HEK293T (cell line): ENCODE measurements at places on chromosomes 16 and 17.

DNA sequence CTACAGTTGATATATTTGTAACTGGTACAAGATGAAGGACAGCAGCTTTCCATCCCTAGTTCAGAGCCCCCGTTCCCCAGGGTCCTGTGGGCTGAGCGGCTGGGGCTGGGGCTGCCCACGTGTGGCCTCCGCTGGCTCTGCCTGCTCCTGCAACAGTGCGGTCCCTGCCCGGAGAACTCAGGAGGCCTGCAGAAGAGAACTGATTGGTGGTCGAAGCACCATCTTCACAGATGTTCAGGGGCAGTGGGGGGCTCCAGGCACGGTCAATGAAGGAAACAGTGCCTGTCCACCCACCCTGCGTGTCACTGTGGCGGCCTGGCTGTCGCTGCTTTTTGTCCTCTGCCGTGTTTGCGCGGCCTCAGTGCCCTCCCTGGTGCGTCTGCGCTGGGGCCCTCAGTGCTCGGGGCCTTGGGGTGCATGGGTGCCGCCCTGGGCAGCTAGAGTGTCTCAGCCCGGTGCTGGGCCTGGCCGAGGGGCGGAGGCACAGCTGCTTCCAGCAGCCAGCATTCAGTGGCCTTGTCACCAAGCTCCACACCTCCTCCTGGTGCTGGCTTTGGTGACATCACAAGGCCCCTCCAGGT, 4.2 kb upstream of the NUDT16L1 start:
- no peak for DNase-seq

DNA sequence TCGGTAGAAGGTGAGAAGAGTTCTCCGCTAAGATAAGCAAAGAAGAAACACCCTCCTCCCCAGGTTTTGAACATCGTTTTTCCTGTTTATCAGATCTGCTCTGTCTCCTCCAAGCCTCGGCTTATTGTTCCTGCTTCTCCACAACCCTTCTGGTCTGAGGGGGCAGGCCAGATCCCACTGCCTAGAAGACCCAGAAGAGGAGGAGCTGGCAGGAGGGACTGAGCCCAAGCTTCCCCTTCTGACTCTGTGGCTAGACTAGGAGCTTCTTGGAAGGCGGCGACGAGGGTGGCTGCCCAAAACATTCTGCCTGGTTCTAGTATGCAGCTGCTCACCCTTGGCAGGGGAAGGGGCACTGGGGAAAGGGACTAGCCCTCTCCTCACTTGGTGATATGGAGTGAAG, 5.2 kb upstream of the HOXB5 start:
- no peak for DNase-seq

- no peak for DNase-seq
Observed at GRCh38 chr17:61385577-61386236, 13.9 kb upstream of the TBX2 start.

GRCh38 chr17:78120971-78121800, 7.4 kb downstream of the TMC6 start:
- no peak for DNase-seq

DNA sequence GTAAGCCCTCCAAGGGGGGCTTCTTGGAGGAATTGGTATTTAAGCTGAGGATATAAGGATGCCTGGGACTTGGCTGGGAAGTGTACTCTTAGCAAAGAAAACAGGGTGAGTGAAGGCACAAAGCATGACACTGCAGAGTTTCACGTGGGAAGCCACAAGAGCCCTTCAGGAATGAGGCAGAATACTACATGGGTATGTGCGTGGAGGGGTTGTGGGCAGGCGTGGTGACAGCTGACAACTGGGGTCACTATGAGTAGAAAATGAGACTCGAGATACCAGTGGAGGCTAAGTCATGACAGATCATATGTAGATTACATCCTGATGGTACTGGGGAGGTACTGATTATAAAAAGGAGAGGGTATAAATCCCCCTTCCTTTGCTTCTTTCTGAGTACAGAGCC, 78.1 kb upstream of the XYLT1 start:
- DNase-seq, result no peak

DNA sequence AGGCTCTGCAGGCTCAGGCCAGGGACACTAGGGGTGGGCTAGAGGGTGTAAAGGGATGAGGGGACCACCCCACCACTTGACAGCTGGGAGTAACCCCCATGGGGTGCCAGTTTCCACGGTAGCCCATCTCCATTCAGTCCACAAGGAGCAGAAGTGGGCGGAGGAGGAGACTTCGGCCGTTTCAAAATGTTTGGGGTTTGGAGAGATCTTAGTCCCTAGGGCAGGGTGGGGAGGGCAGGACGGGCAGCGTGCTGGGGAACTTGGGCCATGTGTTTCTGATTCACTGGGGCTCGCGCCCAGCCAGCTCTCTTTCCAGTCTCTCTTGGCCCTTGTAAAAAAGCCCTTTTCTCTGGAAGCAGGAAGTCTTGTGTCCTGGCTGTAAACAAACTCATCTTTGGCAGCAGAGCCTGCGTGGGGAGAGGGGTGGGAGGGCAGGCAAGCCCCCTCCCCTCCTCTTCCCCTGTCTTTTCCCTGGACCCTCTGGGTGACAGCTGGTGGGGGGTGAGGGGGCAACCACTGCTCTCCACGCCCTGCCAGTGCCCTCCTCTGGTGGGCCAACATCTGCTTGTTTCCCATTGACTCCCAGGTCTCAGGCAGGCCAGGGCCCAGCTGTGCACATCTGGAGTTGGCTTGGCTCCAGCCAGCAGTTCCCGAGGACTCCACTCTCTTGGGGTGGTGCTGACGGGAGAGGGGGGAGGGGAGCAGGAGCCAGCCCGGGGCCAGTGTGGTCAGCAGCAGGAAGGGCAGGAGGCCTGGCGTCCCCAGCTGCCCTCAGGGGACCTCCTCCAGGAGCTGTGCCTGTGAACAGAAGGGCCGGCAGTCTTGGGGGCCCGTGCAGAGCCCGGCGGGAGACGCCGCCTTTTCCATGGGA, 8.1 kb downstream of the CYGB start:
- no peak for DNase-seq

DNA sequence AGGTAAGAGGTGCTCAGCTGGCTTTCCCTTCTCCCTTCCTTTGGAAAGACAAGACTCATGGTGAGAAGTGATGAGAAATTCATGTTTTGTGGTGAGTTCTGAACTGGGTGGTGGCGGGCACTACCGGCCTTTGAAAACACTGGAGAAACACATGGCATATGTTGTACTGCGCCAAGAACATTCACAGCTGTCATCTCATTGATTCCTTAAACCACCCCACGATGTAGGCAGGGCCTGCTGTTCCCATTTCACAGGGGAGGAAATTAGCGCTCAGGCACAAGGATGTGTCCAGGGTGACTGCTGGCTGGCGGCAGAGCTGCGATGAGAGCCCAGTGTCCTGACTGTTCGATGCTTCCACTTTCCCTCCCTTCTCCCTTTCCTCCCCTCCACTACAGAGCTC, 1.6 kb upstream of the DOC2B start:
- DNase-seq, result no peak

- DNase-seq, result no peak
Observed at GRCh38 chr17:78316867-78317789, 42.7 kb downstream of the SOCS3 start.

GRCh38 chr16:55839115-55839514, 6.2 kb upstream of the CES1 start:
- DNase-seq, result no peak

DNA sequence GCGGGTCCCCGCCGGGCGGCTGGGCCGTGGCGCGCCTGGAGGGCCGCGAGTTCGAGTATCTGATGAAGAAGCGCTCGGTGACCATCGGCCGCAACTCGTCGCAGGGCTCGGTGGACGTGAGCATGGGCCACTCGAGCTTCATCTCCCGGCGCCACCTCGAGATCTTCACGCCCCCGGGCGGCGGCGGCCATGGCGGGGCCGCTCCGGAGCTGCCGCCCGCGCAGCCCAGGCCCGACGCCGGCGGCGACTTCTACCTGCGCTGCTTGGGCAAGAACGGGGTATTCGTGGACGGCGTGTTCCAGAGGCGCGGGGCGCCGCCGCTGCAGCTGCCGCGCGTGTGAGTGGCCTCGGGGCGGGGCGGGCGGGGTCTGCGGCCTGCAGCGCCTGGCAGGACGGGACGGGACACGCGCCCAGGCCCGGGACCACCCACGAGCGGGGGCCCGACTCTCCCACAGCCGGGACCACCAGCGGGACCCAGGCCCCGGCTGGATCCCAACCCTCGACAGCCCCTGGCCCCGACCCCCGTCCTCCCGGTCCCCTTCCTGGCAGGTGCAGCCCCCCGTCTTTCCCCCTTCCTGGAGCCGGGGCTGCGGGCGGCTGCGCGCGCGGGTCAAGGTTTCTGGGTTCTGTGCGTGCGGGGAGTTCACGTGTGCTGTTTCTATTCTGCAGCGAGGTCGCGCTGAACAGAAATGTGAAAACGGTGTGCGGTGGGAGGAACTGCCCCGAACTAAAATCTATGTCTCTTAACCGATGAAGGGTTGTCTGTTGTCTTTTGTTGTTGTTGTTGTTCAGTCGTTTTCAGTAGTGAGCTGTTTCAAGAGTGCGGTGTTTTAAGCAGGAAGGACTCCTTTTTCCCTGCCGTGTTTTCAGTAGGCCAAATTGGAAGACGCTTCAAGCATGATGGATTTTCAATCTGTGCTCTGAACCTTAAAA, 705 bp downstream of the FOXK2 start:
- DNase-seq, result no peak

- no peak for DNase-seq
Observed at GRCh38 chr17:44867841-44868240, 20.2 kb downstream of the HIGD1B start.

DNA sequence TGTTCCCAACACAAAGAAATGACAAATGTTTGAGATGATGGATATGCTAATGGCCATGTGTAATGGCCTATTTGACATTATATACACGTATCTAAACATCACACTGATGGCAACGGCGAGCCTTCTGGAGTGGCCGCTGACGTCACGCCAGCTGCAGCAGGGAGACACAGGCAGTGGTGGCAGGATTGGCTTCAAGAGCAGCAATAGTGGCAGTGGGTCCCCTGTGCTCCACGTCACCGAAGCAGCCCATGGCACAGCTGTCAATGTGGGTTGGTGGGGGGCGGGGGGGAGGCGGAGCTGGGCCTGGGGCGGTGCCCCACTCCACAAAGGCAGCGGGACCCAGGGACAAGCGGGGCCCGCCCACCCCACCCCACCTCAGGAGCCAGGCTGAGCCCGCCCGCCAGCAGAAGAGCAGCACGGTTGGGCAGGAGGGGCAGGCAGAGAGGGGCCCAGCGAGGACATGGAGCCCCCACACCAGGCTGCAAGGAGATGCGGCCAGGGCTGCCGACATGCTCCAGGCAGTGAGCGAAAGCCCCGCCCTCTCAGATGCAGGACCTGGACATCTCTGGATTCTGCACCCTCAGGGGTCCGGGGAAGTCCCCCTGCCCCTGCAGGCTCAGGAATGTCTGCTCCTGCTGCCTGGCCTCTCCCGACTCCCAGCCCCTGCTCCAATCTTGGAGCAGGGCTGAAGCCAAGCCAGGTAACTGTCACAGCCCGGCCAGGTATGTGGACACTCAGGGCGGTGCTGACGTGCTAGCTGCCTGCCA, 64.6 kb downstream of the USP32 start:
- DNase-seq, result no peak

- no peak for DNase-seq
Observed at GRCh38 chr16:77324729-77325128, 110.1 kb downstream of the ADAMTS18 start.

DNA sequence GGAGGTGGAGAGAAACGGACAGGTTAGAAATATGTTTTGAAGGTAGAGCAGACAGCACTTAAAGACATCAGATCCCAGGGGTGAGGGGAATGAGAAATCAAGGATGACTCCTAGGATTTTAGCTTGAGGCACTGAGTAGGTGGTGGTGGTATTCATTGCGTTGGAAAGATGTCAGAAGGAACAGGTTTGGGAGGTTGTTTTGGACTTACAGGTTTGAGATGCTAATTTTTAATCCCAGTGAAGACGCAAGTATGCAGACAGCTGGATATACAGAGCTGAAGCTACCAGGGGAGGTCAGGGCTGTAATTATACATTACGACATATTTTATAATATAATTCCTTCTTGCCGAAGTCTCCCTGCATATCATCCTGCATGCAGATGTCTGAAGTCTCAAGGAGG, 433.3 kb downstream of the XYLT1 start:
- no peak for DNase-seq

DNA sequence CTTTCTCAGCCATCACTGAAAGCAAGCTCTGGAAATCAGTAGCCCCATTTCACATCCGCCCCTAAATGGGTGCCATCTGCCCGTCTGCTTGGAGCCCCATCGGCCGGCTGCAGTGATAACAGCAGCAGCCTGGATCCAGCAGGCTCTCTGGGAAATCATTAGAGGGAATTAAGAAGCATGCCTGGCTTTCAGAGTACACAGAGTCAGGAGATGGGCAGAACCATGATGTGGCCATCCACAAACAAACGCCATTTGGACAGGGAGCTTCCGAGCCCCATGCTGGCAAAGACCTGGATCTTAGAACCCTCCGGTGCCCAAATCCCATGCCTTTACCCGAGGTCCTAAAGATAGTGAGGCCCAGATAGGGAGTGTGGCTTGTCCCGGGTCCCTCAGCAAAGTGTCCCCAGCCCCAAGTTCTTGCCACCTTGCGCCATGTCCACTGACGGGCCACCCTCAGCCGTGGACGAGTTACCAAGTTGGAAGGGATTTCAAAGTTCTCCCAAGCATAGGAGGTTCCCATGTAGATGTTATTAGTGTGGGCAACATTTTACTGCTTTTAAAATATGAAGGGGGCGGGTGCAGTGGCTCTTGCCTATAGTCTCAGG, 1.0 kb upstream of the LITAF start:
- no peak for DNase-seq

GRCh38 chr17:82234211-82235055, 5.6 kb downstream of the SLC16A3 start:
- no peak for DNase-seq

DNA sequence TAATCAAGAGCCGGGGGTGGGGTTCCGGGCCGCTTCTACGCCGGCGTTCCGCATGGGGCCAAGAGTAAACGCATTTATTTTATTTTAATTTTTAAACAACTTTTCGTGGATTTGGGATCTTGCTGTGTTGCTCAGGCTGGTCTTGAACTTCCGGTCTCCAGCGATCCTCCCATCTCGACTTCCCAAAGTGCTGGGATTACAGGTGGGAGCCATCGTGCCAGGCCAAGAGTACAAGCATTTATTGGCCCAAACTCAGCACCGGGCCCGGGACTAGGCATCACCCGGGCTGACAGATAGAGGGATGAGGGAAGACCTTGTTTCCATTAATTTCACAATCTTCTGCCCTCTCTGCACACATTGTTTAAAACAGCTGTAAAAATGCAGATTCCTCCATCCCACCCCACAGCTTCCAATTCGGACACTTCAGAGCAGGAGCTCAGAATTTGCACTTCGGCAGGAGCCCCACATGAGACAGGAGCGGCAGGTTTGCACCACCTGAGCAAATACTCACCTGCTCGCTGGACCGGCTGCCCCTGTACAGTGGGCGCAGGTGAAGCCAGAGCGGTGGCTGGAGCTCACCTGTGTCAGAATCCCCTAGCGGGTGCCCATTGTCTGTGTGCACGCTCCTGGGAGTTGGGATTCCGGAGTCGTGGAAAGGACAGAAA, 663 bp upstream of the GINS2 start:
- no peak for DNase-seq

- DNase-seq, result no peak
Observed at GRCh38 chr17:7261379-7262191, 693 bp downstream of the CLDN7 start.

- DNase-seq, result no peak
Observed at GRCh38 chr16:9929836-9930235, 252.4 kb downstream of the GRIN2A start.
